CD4-positive, alpha-beta T cell treated with Interleukin-17A for 1 hour (primary cell): ENCODE measurements at places on chromosomes 7 and 10.

- DNase-seq: no peak
Observed at GRCh38 chr7:25186436-25186835, 41.9 kb downstream of the NPVF start.

GRCh38 chr10:62860946-62861345, 44.8 kb upstream of the EGR2 start:
- DNase-seq: no peak

DNA sequence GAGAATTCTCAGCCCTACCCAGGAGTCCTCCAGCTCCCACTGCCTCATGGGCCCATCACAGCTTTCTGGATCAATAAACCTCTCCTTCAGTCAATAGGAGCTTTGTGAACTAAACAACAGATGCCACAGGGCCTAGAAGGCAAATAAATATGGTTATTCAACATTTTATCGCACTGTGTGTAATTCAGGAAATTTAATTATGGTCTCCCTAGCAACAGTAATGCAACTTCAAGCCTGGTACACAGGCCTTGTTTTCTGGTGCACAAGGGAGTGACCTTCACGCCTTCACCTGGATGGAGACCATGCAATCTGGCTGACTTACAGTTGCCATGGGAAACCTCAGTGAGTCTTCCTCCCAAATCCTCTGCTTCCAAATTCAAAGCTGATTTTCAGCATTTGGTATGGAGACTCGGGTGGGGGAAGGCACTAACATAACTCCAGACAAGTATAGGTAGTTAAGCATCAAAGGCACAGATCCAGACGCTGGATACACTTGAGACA, 441.0 kb upstream of the NPVF start:
- no peak for DNase-seq

DNA sequence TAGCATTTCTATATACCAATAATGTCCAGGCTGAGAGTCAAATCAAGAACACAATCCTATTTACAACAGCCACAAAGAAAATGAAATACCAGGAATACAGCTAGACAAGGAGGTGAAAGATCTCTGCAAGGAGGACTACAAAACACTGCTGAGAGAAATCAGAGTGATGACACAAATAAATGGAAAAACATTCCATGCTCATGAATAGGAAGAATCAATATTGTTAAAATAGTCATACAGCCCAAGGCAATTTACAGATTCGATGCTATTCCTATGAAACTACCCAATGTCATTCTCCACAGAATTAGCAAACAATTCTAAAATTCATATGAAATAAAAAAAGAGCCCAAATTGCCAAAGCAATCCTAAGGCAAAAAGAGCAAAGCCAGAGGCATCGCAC, 116.8 kb upstream of the ZNF32 start:
- DNase-seq: no peak

- DNase-seq: no peak
Observed at GRCh38 chr7:91228927-91229558, 35.2 kb upstream of the FZD1 start.

GRCh38 chr7:102096012-102096332, 190.7 kb upstream of the SH2B2 start:
- DNase-seq: no peak

- no peak for DNase-seq
Observed at GRCh38 chr7:44258865-44259546, 58.2 kb downstream of the YKT6 start.

DNA sequence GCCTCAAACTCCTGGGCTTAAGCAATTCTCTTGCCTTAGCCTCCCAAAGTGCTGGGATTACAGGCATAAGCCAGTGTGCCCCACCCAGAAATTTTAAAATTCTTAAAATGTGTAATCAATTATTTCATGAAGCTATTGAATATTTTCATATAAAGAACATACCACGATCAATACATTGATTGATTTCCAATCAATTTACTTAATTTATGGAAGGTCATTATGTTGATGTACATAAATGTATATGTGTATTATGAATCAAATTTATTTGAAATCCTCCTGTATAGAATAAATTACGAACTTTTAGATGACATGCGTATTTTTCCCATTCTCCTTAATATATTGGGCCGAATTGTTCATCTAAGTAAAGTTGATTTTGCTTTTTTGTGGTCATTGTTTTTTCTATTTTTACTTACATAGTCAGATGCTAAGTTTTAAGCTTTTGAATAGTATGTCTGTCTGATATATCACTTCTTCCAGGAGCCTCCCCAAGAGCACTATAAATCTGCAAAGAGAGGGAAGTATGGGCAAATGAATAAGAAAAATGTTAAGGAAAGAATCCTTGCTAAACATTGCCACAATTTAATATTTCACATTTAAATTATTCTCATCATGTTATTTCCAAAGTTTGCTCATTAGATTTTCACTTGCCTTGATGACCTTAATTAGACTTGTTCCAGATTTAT, 35.3 kb downstream of the SKIDA1 start:
- no peak for DNase-seq

GRCh38 chr10:123565691-123566660, 100.2 kb upstream of the GPR26 start:
- no peak for DNase-seq

- DNase-seq: no peak
Observed at GRCh38 chr10:51806079-51806835, 106.9 kb upstream of the CSTF2T start.

- no peak for DNase-seq
Observed at GRCh38 chr7:85239109-85239508, 52.3 kb upstream of the SEMA3D start.

- no peak for DNase-seq
Observed at GRCh38 chr7:72343991-72344390, 68.1 kb downstream of the CALN1 start.

DNA sequence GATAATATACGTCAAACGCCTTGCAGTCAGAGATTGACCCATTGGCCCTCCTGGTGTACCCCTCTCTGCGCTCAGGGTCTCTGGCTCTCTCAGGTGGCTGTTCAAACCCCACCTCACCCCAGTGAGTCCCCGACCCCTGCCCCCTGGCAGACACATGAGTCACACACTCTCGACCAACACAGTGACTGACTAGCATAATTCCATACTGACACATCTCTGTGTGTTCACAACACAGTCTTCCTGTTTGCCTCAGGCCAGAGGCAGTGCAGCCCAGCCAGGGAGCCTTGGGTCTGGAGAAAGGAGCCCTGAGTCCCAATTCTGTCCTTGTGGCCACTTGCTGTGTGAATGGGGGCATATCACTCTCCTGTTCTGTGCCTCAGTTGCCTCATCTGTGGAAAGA, 40.1 kb downstream of the PALD1 start:
- no peak for DNase-seq

GRCh38 chr7:6444516-6445269, 3.1 kb downstream of the DAGLB start:
- DNase-seq: no peak

GRCh38 chr10:9634466-9634865, 1383.2 kb upstream of the CELF2 start:
- no peak for DNase-seq

- no peak for DNase-seq
Observed at GRCh38 chr10:80589726-80590373, 52.1 kb downstream of the SH2D4B start.

DNA sequence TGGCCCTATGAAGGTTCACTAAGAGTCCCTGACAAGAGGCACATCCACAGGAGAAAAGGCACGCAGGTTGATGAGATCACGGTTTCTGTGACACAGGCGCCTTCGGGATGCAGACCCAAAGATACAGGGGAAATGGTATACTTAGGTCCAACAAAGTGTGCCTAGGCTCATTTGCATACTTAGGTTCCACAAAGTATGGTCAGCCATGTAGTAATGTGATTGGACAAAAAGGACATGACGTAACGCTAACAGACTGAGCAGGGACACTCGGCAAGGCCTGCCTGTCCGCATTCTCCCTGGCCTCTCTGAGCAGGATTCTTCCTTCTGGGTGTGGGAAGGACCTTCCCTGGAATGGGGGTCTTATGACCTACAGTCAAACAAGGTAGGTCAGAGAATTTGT, 190.6 kb downstream of the CELF2 start:
- no peak for DNase-seq

- no peak for DNase-seq
Observed at GRCh38 chr10:22704471-22704911, 9.9 kb downstream of the PIP4K2A start.

GRCh38 chr10:88889559-88890337, 9.7 kb downstream of the STAMBPL1 start:
- DNase-seq: no peak

DNA sequence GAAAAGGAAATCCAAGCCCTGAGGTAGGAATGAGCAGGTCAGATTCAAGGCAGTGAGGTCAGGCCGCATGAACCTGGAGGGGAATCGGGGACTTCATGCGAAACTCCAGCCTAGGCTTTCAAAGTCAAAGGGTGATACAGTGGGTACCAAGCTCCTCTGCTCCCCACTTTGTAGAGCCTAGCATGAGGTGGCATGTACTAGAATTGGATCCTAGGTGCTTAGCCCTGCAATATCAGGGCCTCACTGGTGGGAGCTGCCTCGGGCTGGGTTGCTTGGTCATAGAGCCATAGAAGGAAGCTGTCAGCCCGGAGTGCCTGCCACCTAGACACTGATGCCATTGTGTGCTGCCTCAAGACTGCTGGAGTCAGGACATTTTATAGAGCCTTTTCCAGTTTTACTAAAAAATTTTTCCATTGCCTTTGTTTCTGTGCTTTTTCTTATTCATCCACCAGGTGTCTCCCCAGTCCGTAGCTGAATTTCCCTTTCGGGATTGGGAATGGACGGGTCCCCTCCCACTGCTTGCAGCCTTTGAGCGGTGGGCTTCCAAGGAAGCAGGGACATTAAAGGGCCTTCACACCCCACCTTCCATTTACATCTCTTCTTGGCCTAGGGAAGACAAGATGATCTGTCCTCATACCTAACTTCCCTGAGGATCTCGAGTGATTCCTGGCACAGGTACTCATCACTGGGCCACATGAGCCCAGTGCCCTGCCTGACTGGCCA, 5.5 kb upstream of the LZTS2 start:
- DNase-seq: no peak

DNA sequence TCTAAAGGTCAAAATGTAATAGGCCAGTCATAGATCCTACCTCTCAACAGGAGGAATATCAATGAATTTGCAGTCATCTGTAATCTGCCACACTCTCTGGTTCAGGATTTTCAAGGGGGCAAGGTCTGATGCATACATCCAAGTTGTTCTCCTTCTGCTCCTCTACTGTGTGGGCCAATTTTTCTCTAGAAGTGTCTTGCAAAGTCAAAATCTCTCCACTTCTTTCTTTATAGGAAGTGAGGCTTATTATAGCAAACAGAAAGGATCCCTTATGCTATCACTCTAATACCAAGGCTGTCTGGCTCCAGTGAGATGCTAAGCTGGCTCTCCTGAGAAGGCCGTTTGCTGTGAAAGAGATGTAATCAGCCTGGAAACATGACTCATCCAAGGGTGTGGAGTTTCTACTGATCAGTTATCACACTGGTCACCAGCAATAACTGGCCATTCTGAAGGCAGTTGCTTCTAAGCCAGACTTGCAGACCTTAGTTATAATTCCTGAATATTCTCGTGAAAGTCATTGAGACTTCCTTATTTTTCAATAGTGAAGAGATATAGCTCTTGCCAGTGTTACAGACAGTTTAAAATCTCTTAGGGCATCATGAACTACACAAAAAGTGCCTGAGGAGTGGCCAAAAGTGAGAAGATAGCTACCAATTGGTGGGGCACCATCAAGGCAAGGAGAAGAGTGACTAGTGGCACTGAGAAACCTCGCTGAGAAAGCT, 43.2 kb upstream of the LRGUK start:
- DNase-seq: no peak

DNA sequence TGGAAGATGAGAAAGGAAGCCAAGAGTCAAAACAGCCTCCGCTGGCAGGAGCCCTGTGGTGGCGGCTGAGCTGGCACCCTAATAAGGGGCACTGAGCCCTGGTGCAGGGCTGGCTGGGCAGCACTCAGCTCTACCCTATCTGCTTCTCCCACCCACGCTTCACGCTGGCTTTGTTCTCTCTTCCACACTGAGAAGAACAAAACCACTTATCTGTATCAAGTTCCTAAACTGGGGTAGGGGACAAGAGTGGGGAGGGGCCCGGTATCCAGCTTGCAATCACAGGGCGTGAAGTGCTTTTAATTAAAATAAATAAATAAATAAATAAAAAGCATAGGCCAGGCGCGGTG, 52.1 kb downstream of the FAM53B start:
- DNase-seq: no peak

- peak; percentile 42 for DNase-seq
Observed at GRCh38 chr10:104337521-104337984, 712 bp downstream of the ITPRIP start.

GRCh38 chr7:133355325-133355708, 102.4 kb downstream of the EXOC4 start:
- no peak for DNase-seq

DNA sequence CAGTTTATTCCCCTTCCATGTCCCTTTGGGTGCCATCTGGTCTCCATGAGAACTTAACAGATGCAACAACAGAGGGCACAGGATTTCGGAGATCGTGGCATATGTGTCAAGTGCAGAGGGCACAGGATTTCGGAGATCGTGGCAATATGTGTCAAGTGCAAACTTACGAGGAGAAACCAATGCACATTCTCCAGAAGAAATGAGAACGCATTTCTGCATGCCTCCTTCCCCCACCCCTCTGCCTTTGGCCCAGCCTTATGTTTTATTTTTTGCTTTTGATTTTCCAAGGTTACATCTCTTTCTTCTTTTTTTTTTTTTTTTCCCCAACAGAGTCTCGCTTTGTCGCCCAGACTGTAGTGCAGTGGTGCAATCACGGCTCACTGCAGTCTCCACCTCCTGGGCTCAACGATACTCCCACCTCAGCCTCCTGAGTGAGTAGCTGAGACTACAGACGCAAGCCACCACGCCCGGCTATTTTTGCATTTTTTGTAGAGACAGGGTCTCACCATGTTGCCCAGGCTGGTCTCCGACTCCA, 586 bp upstream of the ANKRD26 start:
- DNase-seq: no peak

GRCh38 chr7:122302761-122303530, 1.6 kb downstream of the FEZF1 start:
- no peak for DNase-seq
